Breast epithelium (tissue), 4 donors: ENCODE measurements at places on chromosomes 7 and 10. TPM values are rescaled to one million over a fixed set of nuclear protein-coding genes. Genes with fewer than 3 reads are reported as not detected.

DNA sequence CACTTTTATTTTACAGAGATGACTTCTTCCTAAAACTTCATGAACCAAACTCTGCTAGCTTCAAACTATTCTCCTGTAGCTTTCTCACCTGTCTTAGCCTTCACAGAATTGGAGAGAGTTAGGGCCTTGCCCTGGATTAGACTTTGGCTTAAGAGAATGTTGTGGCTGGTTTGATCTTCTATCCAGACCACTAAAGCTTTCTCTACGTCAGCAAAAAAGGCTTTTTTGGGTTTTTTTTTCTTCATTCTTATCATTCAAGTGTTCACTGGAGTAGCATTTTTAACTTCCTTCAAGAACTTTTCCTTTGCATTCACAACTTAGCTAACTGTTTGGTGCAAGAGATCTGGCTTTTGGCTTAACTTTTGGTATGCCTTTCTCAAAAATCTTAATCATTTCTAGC lies 19.3 kb upstream of the CCDC172 start:
- DNase-seq: no peak

Gene GRK5
- total RNA-seq: 15.2 TPM

DNA sequence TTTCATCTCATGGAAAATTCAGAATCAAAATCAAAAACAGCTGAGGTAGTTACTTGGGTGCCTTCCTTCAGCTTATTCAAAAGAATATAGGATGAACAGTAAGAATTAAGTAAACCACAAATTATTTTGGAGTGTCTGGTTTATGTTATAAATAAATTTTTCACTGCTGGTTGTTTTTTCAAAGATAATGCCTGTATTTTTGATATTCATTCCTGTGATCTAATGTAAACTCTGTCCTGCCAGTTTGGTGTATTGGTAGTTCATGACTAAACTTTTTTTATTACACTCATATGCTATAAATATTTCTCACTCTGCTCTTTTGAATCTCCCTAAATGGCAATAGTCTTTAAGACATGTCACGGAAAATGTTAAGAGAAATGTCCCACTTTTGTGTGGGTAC lies 11.6 kb upstream of the RAB11FIP2 start:
- no peak for DNase-seq

DNA sequence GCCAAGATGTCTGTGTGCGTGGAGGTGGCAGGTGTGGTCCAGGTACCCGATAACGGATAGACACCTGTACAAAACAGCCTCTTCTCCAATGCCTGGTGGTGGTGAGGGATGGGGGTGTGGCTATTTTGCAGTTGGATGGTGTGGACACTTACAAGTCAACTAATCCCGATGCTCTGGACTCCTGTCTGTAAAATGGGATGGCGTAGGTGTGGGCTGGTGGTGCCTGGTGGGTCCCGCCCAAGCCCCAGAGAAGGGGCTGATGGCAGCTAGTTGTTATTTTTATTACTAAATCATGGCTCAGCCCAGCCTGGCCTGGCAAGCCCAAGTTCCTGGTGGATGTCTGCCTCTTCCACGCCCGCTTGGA lies 22.3 kb downstream of the GTF2IRD1 start:
- DNase-seq: no peak

Gene OR2A1
- total RNA-seq: 0.32 TPM

Gene ASB10
- not detected for total RNA-seq

DNA sequence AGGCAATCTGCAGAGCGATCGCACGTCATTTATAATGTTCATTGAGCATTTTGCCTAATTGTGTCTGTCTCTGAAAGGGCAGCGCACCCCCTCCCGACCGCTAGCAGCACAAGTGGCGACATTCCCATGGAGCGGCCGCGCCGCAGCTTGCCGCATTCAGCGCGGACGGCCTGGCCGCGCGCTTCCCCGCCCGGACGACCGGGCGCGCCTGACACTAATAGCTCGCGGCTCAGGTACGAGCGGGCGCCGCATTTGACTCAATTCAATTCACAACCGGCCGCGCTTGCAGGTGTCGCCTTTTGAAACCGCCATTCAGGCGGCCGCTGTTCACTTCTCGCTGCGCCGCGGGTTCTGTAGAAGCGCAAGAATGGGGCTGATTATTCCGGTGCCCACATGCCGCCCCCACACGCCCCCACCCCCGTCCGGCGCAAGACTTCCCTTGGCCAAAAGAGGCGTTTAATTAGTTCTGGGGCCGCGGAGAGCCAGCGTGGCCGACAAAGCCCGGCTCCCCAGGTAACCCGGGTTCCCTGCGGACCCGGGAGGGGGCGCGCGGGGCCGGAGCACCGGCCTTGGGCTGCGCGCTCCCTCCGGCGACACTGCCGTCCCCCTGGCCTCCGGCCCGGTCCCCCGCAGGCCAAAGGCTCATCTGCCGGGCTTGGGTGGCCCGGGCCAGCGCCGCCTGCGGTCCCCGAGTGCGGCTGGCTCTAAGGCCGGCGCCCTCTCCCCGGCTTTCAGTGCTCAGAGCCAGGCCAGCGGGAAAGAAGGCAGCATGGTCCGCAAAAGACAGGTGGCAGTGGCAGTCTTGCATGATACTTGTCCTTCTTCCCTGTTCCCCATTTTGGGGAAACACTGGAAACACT lies 18.7 kb upstream of the PTF1A start:
- DNase-seq: no peak

GRCh38 chr10:5809527-5810154 lies 3.6 kb downstream of the GDI2 start:
- no peak for DNase-seq

Gene TRIM4
- 46.1 TPM for total RNA-seq
